ENCODE measurements at places on chromosomes 11 and 22.

- no peak for DNase-seq
These were observed 10.6 kb downstream of the MSANTD4 start for GRCh38 chr11:106011481-106011880.

- DNase-seq: no peak
These were observed 16.0 kb upstream of the TMPRSS13 start for GRCh38 chr11:117945047-117945810.

- no peak for DNase-seq
These were observed 78.1 kb downstream of the BLID start for GRCh38 chr11:122037911-122038310.

- no peak for DNase-seq
These were observed 145.5 kb upstream of the BLID start for GRCh38 chr11:122261546-122261945.

GRCh38 chr11:118623269-118623655, 15.8 kb downstream of the PHLDB1 start:
- no peak for DNase-seq

DNA sequence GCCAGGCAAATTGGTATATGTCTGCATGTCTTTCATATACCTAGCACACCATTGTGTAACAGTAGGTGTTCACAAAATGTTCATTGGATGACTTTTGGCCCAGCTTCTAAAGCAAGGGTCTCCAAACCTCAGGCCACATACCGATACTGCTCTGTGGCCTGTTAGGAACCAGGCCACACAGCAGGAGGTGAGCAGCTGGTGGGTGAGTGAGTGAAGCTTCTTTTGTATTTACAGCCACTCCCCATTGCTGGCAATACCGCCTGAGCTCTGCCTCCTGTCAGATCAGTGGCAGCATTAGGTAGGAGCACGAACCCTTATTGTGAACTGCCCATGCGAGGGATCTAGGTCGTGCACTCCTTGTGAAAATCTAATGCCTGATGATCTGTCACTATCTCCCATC, 836.6 kb downstream of the NTM start:
- no peak for DNase-seq

- DNase-seq: no peak
These were observed 6.8 kb upstream of the GGA1 start for GRCh38 chr22:37601540-37602442.

Data from CD8-positive, alpha-beta T cell (primary cell).